CD4-positive, alpha-beta T cell (primary cell): ENCODE measurements at places on chromosomes 4 and X.

DNA sequence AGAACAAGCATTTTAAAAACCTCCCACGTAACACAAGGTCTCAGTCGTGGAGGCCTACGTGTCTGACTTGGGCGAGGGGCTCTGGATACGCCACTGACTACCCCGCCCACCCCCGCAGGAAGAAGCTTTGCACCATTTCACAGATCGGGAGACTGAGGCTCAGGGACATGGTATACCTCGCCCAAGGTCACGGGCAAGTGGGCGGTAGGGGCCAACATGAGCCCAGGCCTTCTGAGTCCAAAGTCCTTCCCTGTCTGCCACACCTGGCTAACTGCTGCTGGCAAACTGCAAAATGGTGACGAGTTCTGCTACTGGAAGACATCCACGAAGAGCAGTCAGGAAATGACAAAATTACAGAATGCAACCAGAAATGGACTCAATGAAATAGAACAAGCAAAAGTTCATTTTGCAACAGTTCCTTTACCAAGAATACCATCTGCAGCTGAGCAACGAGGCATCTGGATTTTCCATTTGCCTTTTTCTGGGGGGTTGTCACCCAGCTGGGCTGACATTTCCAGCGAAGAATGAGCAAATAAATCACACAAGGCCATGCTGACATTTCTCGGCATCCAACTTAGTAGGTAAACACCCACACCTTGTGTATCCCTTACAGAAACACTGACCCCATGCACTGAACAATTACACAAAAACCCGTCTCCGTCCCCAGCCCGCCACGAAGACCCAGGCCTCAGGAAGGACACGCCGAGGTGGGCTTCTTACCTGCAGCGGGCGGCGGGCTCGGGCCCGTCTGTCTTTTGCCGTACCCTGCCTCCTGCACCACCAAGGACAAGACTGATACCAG lies 70.2 kb upstream of the AFAP1 start:
- no peak for DNase-seq

- DNase-seq = no peak
These were observed 10.5 kb upstream of the UBE2NL start for GRCh38 chrX:143873343-143873742.

- DNase-seq = no peak
These were observed 2.0 kb upstream of the CXorf66 start for GRCh38 chrX:139967300-139967699.

DNA sequence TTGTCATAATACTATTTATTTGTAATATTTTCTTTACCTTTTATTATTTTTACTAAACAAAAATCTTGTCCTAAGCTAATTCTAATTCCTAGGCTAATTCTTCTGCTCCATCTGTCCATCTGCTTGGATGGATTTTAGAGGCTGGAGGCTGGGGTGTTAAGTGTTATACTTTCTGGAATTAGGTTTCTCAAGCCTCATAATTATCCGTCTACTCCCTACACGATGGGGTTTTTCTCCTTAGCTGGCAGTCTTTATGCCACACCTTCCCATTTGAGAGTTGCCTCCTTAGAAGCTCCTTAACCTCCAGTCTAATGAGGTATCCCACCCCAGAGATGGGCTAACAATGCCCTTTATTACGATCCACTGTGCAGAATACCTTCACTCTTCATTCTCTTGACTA lies 37.6 kb upstream of the LGI2 start:
- DNase-seq = no peak

DNA sequence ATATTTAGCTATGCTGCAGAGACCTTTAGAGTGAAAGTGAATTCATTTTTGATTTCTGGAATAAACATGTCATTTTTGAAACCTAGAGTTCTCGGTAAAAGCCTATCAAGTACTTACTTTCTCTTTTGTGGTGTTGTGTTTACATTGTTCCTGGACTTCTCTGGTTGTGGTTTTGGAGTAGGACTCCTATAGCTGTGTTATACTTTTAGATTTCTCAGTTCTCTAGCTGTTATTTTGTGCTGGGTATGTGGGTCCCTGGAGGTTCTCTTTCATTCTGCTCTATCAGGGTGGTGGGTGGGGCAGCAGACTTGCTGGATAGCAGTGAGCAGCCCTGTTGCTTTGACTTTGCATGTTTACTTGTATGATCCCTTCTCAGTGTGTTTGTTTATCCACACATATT lies 25.6 kb upstream of the MSMO1 start:
- DNase-seq = no peak
